ENCODE measurements at places on chromosomes 7 and 10. TPM values are rescaled to one million over a fixed set of nuclear protein-coding genes. Genes with fewer than 3 reads are reported as not detected.

DNA sequence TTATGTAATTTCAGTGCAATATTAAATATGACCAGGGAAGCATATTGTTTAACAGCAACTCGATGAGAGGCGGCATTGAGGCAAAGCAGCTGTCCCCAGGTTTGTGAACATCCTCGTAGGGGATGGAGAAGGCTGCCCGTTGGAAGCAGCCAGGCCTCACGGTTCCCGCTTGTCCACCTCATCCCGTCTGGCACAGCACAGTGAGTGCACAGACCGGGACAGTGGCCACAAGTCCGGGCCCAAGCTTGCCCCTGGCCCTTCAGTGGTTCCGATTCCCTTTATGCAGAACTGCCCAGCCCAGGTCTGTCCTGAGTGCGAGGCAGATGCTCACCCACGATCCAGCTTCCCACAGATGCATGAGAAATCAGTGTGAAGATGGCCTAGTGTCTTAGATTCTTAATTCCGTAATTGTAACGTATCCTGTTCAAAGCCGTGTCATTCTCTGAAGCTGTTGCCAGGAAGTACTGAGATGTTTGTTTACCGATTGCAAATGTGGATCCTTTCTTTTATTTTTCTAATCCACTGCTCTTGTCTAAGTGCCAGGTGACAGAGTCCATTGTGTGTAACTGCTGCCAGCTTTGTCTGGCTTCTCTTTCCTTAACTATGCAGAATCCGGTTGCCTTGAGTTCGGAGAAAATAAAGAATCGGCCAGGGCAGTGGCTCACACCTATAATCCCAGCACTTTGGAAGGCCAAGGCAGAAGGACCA, 35.5 kb downstream of the PFKP start:
- DNase-seq: peak; percentile 69

GRCh38 chr7:37031571-37032257, 307.4 kb upstream of the AOAH start:
- peak; percentile 92 for DNase-seq

The TYW1B gene
- total RNA-seq: 11.0 TPM

The AKR1C4 gene
- 9.1 TPM for total RNA-seq

The ACBD7 gene
- total RNA-seq: 0.40 TPM

The TECTB gene
- not detected for total RNA-seq

- no peak for DNase-seq
Observed at GRCh38 chr7:158830211-158830723, 958 bp upstream of the ESYT2 start.

The MSMB gene
- 15.8 TPM for total RNA-seq

The IGFBP3 gene
- 67.4 TPM for total RNA-seq

The LIPN gene
- total RNA-seq: not detected

The SPDYE16 gene
- not detected for total RNA-seq

- DNase-seq: peak; percentile 12
Observed at GRCh38 chr7:69078997-69079769, 519.1 kb upstream of the AUTS2 start.

DNA sequence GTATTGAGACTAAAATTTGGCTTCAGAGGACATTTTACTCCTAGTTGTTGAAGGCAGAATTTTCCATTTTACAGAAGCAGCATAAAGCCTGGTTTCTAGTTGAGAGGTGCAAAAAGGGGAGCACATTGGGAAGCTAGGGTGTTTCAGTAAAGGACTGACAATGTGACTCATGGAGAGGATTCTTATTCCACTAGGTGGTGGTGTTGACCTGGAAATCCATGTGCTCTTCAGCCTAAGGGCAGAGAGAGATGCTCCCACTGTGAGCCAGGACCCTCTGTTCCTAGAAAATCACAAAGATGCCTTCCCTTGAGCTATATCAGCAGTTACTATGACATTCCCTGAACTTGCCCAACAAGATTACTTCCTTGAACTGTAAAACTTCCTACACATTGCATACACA, 687.8 kb downstream of the IPMK start:
- DNase-seq: no peak

- DNase-seq: no peak
Observed at GRCh38 chr7:99004216-99004615, 125.9 kb downstream of the TRRAP start.

- no peak for DNase-seq
Observed at GRCh38 chr7:148702876-148703670, 4.4 kb downstream of the CUL1 start.

DNA sequence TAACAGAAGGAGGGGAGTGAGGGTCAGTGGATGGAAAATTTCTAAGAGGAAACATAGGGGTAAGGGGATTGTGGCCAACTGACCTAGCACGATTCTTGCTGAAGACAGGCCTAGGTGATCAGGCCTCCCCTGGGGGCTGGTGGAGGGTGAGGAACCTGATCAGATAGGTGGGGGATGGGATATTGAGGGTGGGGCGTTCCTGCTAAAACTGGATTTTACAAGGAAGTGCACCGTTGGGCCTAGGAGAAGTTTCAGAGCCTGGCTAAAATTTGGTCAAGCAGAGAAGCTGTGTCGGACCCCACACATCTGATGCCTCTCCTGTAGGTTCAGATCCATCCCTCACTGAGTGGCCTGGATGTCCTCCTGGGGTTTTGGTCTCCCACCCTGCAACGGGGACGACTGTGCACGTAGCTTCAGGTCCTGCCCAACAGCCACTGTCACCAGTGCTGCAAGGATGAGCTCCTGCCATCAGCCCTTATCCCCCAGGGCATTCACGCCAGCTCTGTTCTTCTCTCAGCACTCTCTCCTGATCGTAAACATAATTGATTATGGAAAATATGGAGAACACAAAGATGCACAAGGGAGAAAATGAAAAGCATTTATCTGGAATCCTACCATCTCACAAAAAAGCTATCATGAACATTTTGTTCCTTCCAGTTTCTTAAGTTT, 89.9 kb downstream of the ADCY1 start:
- peak; percentile 6 for DNase-seq

The POU6F2 gene
- total RNA-seq: 7.9 TPM
